CD4-positive, alpha-beta T cell treated with Interferon alpha-2 for 1 hour (primary cell): ENCODE measurements at places on chromosomes 3 and 15.

GRCh38 chr3:155347901-155348300 lies 54.4 kb upstream of the STRIT1 start:
- no peak for DNase-seq

- DNase-seq, result no peak
Observed at GRCh38 chr3:41024031-41024836, 175.1 kb upstream of the CTNNB1 start.

- no peak for DNase-seq
Observed at GRCh38 chr15:75061272-75061671, 37.9 kb downstream of the PPCDC start.

DNA sequence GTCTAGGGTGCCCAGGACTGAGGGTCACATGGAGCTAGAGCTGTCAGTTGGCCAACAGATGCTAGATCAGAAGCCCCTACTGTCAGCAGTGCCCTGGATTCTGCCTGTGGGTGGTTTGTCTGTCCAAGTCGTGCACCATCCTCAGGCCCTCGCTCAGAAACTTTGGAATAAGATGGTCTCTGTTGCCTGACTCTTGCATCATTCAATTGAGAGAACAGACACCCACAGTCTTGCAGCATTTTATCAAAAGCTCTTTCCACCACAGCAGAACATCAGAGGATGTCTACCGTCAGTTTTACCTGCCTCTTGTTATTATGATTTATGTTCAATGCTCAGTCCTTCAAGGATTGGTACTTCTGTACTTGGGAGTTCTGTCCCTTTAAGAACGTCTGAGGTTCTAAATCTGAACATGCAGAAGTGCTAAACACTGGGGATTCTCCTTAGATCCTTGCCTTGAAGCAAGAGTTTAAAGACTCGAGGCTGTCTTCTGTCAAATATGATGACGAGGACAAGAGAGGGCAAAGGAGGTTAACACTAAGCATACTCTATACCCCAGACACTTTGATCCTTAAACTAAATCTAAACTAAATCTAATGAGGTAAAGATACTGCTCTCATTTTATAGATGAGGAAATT lies 4.8 kb downstream of the AQP9 start:
- DNase-seq, result no peak
